ENCODE measurements at places on chromosomes 3 and 15. TPM values are rescaled to one million over a fixed set of nuclear protein-coding genes. Genes with fewer than 3 reads are reported as not detected.

JMJD7 gene
- 6.1 TPM for total RNA-seq

PCYT1A gene
- total RNA-seq: 89.4 TPM

CAMK2N2 gene
- total RNA-seq: not detected

TRIM71 gene
- total RNA-seq: not detected

MCF2L2 gene
- total RNA-seq: 1.2 TPM

LSG1 gene
- total RNA-seq: 75.0 TPM

Data from pulmonary artery endothelial cell (primary cell).